ENCODE measurements at places on chromosomes 11 and 22.

GRCh38 chr11:77085652-77086051, 17.0 kb upstream of the OMP start:
- no peak for DNase-seq

DNA sequence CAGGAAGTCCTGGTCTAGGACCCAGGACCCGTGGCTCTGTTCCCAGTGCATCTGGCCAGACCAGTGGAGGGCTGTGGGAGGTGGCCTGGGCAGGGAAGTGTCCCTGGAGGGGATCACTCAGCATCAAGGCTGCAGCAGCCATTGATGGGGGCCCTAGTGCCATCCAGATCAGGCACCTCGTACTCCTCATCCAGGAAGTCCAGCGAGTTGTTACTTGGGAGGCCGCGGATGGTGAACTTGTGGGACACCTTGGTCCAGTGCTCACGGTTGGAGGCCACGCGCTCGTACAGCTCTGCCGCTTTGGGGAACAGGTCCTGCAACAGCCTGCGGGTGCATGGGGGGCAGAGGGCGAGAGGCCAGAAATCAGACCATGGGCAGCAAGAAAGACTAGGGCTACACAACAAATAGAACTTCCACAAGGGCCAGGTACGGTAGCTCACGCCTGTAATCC, 96.9 kb downstream of the PDE2A start:
- DNase-seq = no peak

DNA sequence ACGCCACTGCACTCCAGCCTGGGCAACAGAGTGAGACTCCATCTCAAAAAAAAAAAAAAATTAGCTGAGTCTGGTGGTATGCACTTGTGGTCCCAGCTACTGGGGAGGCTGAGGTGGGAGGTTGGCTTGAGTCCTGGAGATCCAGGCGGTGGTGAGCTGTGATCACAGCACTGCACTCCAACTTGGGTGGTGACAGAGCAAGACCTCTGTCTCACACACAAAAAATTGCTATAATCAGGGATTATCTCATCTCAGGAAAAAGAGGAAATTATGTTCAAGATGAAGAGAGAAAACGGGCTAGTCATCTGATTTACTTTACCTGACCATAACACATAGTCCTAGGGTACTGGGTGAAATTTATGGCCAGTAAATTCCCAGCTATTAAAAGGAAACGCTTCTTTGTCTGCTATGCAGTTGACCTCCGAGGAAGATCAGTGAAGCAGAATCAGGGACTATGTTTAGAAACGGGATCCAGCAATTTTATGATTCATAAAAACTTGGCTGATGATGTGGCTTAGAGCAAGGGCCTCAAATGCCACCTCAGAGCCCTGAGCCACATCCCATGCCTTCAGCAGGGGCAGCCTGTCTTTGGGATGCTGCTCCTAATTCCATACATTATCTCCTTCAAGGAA, 386.2 kb downstream of the NTM start:
- no peak for DNase-seq

- no peak for DNase-seq
Observed at GRCh38 chr11:46541593-46542371, 52.0 kb downstream of the AMBRA1 start.

DNA sequence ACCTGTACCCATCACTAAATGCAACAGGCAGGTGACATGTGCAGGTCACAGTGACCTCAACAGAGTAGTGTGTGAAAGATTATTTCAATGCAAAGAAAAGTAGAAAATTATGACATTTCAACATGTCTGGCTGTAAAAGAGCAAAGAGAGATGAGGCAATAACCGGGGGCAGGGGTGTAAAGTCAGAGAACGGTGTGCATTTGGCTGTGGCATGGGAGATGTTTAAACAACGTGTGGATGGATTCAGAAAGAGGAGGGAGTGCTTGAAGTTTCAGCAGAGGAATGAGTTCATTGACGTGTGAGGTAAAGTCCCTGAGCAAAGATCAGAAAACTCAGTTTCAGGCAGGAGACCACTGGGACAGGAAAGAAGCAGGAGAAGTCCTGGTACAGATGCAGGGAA, 229.7 kb downstream of the BUD13 start:
- DNase-seq = no peak

DNA sequence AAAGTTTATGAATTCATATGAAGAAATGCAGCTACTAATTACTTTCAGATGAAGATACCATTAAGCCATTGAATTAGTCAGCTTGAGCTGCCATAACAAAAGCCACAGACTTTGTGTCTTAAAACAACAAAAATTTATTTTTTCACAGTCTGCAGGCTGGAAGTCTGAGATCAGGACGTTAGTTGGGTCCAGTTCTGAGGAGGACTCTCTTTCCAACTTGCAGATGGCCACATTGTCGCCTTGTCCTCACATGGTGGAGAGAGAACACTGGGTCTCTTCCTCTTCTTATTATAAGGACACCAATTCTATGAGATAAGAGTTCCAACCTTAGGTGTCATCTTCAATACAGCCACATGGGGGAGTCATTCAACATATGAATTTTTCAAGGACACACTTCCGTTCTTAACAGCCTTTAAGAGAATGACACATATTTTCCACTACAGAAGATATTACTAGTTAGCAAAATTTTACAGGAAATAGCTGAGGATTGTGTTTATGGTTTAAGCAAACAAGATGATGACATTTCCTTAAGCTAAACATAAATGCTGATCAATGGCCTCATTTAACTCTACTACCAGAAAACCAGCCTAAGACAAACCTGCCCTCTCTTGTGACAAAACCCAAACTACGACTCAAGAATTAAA, 56.0 kb downstream of the DCUN1D5 start:
- DNase-seq = peak; percentile 11

- no peak for DNase-seq
Observed at GRCh38 chr11:8066911-8067455, 14.0 kb upstream of the TUB start.

DNA sequence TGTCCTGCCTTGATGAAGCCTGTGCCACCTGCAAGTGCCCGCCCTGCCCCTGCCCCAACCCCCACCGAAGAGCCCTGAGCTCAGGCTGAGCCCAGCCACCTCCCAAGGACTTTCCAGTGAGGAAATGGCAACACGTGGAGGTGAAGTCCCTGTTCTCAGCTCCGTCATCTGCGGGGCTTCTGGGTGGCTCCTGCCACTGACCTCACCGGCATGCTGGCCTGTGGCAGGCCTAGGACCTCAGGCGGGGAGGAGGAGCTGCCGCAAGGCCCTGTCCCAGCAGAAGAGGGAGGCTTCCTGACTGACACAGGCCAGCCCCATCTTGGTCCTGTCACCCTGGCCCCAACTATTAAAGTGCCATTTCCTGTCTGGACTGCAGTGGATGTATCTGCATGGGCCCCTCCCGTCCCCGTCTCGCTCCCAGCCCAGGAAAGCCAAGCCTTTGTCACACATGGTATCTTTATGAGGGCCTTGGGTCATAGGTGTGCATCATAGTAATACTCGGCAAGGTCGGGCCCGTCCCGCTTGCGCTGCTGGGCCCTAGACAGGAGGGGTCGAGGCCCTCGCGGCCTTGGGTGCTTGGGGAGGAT, 882 bp downstream of the FREY1 start:
- no peak for DNase-seq

GRCh38 chr11:103806130-103806895, 230.1 kb upstream of the DDI1 start:
- DNase-seq = no peak

GRCh38 chr22:40511604-40512003, 124.9 kb downstream of the MRTFA start:
- no peak for DNase-seq

- DNase-seq = no peak
Observed at GRCh38 chr22:46450931-46451561, 86.4 kb downstream of the CELSR1 start.

GRCh38 chr22:19772673-19773469, 12.3 kb downstream of the TBX1 start:
- no peak for DNase-seq

DNA sequence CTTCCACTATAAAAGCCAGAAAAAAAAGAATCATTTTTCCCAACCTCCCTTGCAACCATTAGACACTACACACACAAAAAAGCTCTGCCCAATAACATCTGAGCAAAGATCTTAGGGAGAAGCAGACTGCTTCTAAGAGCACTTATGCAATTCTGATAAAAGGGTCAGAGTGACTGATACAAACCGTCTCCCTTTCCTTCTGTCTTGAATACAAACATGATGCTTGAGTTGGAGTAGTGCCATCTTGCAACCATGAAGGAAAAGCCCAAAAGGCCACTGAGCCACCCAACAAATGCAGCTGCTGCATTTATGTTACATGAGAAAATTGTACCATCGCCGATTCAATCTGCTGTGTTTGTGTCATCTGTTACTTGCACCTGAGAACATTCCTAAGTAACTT, 47.6 kb upstream of the EED start:
- DNase-seq = no peak

DNA sequence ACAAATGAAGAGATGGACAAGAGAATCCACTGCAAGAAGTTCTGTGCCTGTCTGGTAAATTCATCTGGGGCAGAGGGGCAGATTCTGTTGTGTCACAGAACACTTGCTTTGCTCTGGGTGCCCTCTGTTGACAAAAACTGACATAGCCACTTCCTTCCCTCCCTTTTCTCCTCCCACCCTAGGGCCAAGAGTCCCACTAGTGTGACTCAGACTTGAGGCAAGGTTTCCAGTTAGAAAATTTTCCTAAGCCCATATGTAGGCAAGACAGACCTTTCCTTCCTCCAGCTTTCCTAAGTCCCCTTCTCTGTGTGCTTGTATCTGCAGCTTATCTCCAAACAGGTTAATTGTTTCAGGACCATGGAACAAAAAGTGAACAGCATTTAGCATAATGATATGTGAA, 106.8 kb downstream of the RBFOX2 start:
- DNase-seq = no peak

DNA sequence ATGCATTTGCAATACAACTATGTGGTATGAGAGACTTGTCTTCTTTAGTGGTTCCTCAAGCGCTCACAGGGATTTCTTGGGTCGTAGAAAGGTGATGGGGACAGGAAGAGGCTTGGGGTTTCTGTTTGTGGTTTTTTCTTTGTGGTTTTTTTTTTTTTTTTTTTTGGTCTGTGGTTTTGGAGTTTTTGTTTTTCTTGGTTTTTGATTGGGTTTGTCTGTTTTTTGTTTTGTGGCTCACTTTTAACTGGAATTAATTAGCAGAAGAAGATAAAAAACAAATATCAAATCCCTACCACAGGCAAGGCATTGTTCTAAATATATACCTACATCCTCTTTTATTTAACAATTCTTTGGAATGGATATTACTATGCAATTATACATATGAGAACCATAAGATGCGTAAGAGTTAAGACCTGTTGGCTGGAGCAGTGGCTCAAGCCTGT, 5.5 kb downstream of the TTC28 start:
- no peak for DNase-seq

- DNase-seq = no peak
Observed at GRCh38 chr22:41479671-41480396, 10.9 kb downstream of the ACO2 start.

GRCh38 chr22:11613898-11614755, 3913.9 kb upstream of the OR11H1 start:
- DNase-seq = no peak

DNA sequence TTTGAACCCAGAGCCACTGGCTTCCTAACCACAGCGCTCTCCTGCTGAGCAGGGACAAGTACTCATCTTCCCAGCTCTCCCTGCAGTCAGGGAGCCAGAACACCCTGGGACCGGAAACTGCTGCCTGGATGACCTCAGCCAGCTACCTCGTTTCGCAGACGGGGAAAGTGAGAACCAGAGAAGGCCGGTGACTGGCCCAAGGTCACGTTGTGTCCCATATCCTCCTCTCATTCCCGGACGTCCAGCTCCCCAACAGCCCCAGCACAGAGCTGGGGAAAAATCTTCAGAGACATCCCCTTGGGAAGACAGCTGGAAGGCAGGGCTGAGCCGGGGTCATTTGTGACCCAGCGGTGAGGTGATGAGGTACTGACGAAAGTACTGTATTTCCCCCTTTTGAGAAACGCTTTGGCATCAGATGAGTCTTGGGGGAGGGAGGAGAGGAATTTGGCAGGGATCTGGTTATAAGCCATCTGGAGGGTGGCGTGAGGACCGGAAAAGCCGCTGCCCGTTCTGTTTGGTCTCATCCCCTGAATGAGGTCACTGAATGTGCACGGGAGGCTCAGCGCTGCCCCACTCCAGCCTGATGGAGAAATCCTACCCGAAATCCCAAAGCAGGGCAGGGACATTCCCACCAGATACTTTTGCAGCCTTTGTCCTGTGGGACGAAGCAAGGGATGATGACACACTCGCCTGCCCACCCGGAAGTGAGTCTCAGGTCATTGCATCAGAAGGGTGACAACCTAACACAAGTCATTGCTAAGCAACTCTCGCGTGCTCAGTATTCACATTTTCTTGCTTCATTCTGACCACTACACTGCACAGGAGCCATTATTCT, 41.1 kb downstream of the LIF start:
- no peak for DNase-seq

DNA sequence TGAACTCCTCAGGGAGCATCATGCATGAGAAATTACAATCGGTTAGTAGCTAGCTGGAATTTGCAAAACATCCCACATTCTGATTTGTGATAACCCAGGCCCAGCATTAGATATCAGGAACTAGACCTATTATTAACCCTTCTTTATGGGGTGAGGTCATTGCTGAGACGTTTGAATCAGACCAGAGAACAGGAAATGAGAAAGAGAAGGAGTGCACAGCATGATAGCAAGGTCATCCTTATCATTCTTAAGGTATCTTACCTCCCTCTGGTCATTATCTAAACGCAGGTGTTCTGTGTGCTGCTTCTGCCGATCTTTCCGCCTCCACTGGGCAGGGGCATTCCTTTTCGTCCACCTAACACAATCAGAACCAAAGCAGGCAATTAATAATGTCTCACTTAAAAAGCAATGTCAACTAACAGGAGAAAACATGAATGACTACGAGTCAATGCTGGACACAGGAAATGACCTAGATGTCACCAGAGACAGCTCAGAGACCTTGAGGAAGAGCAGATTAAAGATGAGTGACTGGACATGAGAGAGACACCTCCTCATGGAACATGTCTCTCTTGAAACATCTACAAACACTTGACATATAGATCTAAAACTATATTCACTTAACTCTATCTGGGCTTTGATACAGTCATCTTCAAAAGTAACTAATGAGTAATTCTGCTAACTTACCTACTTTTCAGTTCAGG, 78.3 kb upstream of the SCUBE2 start:
- no peak for DNase-seq

All from activated naive CD8-positive, alpha-beta T cell treated with anti-CD3 and anti-CD28 coated beads, Interleukin-2, amount 50 U/mL, for 16 hours (primary cell).